ENCODE measurements at places on chromosomes 11 and 22.
A peak's percentile ranks its signal among the peaks of the same experiment; 100 is the strongest.

DNA sequence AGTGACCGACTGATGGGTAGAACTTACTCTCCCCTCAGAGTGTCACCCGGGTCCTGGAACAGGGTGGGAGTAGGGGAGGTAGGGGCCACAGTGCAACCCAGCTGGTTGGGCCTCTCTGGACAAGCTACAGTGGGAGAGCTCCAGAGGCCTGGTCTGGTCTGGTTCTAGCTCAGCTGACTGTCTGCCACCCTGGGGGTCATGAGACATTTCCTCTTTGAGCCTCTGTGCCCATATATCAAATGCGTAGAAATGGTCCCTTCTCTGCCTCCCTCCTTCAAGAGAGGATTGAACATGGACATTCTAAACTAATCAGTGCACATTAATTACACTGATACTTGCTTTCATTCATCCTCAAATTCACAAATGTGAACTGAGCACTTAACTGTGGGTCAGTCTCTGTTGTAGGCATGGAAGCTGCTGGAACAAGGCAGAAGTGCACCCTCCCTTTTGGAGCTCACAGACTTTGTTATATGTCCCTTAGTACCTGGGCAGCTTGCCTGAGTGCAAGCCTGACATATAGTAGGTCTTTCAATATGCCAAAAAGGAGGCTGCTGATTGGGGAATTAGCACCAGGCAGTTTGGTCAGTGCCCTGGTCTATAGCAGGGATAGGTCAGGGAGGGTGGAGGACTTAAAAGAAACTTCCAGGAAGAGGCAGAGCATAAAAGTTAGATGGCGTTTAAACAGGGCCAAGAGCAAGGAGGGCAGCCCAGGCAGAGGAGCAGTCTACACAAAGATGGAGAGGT, 25.7 kb downstream of the ARHGEF17 start:
- no peak for DNase-seq

GRCh38 chr11:2185324-2186085, 13.9 kb upstream of the TH start:
- DNase-seq = no peak

DNA sequence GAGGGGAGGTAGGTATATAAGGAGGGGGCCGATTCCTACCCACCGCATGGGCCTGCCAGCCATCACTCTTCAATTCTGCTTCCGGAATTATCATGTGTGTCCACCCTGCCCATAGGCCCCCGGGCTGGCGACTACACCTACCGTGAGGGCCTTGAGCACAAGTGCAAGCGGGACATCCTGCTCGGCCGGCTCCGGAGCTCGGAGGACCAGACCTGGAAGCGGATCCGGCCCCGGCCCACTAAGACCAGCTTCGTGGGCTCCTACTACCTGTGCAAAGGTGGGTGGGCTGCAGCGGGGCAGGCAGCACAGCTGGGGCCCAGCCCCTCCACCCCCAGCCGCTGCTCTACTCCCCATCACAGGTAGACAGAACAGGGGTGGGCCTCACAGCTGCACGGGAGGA, 38.4 kb upstream of the TEF start:
- no peak for DNase-seq

DNA sequence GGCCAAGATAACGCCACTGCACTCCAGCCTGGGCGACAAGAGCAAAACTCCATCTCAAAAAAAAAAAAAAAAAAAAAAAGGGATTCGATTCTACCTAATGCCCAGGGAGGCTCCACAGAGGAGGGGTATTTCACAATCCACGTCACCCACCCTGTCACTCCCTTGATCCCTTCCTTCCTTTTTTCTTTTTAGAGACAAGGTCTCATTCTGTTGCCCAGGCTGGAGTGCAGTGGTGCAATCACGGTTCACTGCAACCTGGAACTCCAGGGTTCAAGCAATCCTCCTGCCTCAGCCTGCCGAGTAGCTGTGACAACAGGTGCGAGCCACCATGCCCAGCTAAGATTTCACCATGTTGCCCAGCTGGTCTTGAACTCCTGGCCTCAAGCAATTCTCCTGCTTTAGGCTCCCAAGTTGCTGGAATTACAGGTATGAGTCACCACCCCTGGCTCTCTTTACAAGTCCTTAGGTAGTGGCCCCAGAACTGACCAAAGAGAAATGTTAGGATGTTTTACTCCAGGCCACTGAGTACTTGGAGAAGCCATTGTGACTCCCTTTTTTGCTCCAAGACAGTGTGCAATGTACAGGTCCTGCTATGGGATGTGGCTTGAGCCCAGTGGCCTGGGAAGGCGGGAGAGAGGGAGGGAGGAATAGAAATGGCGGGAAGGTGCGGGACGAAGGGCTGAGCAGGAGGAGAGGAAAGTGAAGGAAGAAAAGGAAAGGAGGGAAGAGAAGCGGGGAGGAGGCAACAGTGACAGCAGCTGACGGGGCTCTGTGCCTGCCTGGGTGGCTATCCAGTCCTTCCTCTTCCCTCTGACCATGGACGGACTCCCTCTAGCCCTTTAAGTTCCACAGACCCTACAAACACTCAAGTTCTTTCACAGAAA, 11.8 kb upstream of the FXYD2 start:
- DNase-seq = no peak

DNA sequence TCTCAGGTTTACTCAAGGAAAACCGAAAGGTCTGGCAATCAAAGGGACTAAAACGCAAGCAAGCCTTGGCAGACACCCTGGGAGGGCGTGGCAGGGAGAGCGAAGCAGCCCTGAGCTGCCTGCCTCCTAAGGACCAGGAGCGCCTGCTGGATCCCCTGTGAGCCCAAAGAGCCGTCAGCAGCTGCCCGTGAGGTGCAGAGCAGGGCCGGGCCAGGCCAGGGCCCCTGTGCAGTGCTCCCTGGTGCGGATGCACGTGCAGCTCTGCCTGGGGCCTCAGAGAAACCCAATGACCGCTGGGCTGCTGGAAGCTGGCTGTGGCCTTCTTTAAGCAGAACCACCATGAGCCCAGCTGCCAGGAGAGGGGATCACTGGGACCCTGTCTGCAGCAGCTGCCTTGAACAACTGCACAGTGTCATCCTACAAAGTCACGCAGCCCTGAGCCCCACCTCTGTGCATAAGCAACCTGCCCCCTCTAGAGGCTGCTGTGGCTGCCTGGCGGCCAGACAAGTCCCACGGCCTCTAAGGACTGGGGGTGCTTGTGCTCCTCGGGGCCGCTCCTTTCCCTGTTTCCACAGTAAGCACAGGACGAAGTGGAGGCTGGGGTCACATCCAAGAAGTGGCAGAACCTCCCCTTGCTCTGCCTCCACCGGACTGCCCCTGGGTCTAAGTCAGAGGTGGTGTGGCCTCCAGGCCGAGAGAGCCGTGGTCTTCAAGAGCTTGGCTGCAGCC, 29.1 kb upstream of the COMT start:
- no peak for DNase-seq

- peak; percentile 64 for DNase-seq
Observed at GRCh38 chr22:46044621-46045458, 67.9 kb upstream of the WNT7B start.

GRCh38 chr11:23021287-23021863, 161.1 kb upstream of the CCDC179 start:
- DNase-seq = no peak

DNA sequence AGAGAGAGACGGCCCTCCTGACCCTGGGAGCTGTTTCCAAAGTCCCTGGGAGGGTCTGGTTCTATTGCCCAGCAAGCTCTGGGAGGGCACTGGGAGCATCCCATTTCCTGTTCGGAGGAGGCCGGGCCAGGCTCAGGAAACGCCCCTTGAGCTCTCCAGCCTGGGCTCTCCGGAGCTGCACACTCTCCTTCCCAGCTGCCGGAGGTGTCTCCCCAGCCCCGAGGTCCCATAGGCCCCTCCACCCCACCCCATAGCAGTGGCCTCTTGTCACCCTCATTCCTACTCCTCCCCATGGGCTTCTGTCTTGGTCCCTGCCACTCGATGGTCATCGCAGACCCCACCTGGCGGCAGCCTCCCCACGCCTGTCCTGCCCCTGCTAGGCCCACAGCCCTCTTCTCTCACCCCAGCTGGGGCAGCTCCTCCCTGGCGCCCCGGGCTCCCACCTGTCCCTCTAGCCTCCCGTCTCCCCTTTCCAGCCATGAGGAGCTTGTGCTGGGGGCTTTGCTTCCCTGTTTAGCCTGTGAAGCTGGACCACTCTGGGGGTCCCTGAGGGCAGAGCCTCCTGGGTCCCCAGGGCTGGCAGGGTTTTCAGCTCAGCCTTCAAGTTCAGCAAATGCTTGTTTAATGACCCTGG, 2.8 kb downstream of the TSPAN32 start:
- no peak for DNase-seq

- no peak for DNase-seq
Observed at GRCh38 chr11:49213026-49213560, 4.7 kb upstream of the FOLH1 start.

DNA sequence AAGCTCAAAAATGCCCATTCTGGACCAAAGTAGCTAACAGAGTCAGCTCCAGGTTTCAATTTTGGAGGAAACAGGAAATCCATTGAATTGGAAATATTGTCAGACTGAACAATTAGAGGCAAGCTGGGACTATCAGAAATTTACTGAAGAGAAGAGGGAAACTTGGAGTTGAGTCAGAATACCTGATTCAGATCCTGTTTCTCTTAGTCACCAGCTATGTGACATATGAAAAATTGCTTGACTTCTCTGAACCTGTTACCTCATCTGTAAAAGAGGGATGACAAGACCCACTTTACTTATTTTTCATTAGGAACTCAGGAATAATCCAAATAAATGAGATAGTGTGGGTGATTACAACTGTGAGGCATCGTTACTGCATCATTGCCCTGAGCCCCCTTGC, 148.9 kb upstream of the CADM1 start:
- DNase-seq = no peak

- no peak for DNase-seq
Observed at GRCh38 chr11:121152764-121153163, 51.7 kb downstream of the TECTA start.

- no peak for DNase-seq
Observed at GRCh38 chr22:30046716-30047363, 33.4 kb upstream of the HORMAD2 start.

DNA sequence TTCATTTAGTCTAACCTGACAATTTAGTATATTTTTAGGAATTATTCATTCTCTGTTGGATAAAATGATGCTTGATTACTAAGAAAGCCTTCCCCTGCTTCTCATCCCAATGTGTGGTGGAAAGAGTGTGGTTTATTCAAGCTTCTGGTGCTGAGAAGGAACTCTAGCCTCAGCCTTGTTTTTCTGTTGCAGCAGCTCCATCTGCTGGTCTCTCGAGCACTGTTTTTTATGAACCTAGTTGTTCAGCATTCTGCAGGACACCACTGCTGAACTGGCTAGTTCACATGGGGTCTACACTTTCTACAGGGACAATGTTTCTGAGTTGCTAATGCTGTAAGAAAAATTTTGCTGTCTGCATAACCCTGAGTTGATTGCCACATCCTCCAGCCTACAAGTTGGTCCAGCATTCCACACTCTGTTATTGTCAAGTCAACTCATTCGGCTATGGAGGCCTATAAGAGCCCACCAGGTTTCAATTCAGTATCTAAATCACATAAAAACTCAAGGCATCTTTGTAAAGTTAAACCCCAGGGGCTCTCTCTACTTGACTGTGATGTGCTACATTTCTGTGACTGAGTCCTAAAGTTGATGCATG, 14.3 kb downstream of the OR2AG2 start:
- DNase-seq = peak; percentile 78

- no peak for DNase-seq
Observed at GRCh38 chr11:65789230-65790103, 2.6 kb downstream of the OVOL1 start.

DNA sequence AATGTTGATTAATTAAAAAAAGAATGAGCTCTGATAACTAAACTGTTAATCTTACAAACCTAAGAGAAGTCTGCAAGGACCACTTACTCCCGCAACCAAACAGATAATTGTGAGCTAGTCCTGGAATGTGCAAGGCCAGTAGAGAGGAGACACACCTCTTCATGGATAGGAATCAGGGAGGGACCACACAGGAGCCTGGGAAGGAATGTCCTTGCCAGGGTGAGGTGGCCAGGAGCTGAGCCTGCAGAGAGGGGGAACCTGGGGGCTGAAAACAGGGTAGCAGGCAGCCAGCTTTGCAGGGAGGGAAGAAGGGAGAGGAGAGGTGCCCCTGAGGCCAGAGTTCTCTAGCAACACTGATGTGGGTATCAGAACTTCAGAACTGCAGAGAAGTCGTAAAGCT, 9.4 kb upstream of the NLRP10 start:
- DNase-seq = no peak

DNA sequence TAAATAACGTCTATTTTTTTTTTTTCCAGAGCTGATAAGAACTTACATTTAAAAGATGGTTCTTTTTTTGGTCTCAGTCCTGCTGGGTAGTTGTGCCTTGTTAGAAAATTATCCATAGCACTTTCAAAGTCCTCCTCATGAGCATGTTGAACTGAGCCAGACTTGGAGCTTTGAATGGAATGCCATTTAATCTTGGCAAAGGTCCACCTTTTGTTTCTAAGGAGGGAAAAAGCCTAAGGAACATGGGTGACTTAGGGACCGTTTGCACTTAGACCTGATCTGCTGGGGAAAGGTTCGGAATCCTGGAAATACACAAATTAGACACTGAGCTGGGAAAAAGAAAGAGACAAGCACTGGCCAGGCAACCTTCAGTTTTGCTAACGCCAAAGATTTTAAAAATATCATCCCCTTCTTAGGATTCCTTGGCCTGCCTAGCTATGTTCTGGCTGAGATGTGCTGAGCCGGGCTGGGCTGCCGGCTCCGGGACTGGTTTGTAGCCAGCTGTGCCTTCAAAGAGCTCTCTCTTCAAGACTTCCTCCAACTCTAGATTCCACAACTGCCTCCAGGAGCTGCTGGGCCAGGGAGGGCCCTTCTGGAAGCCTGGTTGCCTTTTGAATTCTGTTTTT, 67.4 kb downstream of the ENDOD1 start:
- DNase-seq = no peak

DNA sequence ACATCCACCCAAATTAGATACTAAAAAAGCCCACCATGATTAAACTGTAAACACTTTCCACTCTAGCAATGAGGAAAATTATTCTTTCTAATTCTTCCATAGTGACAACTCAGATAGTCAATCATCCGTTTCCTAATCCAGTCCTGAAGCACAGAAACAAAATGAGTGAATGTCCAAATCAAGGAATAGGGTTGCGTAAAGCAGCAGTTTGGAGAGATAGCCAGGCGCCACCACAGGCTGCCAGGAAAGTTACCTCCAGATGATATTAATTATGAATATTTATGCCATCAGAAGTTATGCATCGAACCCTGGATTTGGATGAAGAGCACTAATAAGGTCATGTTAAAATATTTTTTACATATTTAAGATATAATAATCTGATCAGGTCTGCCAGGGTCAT, 63.2 kb downstream of the ETS1 start:
- no peak for DNase-seq

DNA sequence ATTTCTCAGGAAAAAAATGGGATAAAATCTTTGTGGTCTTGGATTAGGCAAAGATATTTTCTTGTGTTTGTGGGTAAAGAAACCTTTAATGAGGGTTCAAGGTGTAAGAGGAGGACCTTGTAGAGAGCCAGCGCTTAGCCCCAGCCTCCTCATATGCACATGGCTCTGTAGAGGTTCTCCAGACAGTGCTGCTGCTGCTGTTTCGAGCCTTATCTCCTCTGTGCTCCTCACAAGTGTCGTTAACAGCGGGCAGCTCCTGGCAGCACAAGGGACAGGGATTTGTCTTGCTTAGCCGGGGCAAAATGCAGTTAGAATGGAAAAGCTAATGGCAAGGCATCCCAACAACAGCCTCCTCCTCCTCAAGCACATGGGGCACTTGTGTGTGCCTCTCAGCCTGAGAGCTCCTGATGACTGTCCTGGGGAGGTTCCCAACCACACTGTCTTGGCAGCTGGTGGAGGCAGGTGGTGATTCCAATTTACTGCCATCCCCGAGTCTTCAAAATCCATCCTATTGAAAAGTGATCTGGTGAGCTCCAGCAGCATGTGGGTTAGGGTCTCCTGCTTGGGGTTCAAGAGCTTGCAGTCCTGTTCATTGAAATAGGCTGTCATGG, 7.6 kb upstream of the MSANTD2 start:
- DNase-seq = no peak

GRCh38 chr11:28176351-28176750, 68.2 kb downstream of the METTL15 start:
- DNase-seq = no peak

Measured in CD4-positive, alpha-beta T cell treated with Interleukin-6 for 4 hours (primary cell).